ENCODE measurements at places on chromosomes 12 and 14. TPM values are rescaled to one million over a fixed set of nuclear protein-coding genes. Genes with fewer than 3 reads are reported as not detected.

Gene POTEG
- not detected for total RNA-seq

Gene PPP1R36
- total RNA-seq = not detected

DNA sequence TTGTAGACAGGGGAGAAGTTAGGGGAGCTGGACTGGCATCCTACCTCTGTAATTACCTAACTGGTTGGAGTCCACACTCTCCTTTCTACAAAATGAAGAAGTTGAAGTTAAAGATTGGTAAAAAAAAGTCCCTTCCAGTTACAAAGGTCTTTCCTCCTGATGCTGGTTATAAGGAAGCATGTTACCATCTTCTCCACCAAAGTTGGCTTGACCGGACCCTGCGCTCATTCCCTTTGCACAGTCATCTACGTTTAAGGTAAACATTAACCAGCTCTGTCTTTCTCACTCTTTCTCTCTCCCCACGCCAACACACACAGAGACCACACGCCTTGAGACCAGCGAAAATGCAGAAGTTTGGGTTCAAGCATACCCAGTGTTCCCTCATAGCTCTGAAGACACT is 11.9 kb downstream of the FBLN5 start:
- H3K4me3 ChIP-seq = no peak overlapping the region
- no peaks in the 10 kb centered on the region for H3K4me1 ChIP-seq
- no peak overlapping the region for H3K27ac ChIP-seq
- no peaks in the 10 kb centered on the region for H3K27me3 ChIP-seq
- DNase-seq = no peak
- H3K36me3 ChIP-seq = no peaks in the 10 kb centered on the region

DNA sequence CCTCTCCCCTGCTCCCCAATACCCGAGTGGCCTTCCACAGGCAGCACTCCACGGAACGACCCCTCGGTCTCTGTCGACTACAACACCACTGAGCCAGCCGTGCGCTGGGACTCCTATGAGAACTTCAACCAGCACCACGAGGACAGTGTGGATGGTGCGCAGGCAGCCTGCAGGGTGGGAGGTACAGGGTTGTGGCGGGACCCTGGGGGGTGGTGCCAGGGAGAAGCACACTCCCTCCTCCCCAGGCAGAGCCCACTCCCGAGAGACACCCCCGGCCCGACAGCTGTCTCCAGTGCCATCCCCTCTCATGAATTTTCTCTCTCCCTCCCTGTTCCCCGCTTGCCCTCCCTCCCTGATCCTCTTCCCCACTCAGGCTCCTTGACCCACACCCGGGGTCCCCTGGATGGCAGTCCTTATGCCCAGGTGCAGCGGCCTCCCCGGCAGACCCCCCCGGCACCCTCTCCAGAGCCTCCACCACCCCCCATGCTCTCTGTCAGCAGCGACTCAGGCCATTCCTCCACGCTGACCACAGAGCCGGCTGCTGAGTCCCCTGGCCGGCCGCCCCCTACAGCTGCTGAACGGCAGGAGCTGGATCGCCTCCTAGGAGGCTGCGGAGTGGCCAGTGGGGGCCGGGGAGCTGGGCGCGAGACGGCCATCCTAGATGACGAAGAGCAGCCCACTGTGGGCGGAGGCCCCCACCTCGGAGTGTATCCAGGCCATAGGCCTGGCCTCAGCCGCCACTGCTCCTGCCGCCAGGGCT is 9.0 kb downstream of the TNS2 start:
- H3K4me1 ChIP-seq = peaks cover under 1% of the 10 kb centered on the region
- no peak overlapping the region for H3K27ac ChIP-seq
- H3K36me3 ChIP-seq = no peaks in the 10 kb centered on the region
- DNase-seq = no peak
- no peak overlapping the region for H3K4me3 ChIP-seq

GRCh38 chr12:48336564-48336963 is 14.2 kb downstream of the ZNF641 start:
- no peaks in the 10 kb centered on the region for H3K27me3 ChIP-seq
- no peak overlapping the region for H3K4me3 ChIP-seq
- no peak overlapping the region for H3K27ac ChIP-seq
